ENCODE measurements at places on chromosomes 13 and 19.

DNA sequence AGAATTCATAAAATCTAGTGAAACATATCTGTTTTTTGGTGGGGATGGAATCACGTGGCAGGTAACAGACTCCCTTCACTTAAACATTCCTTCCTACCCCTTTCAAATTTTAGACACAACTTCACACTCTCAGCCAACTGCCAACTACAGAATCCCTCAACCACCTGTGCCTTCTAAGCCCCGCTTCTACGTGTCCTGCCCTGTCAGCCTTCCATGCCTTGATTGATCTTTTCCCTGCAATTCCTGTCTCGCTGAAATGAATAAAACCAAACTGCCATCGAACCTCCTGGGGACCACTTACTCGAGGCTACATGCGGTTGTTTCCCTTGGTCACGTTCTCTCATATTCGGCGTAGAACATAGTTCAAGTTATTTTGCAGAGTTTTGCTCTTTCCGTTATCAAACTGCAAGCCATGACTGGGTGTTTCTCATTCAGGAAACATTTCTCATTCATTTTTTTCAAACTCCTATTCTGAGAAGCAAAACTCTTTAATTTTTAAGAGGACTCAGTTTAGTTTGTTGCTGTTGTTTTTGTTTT, 1.1 kb downstream of the ZNF625 start:
- DNase-seq = no peak

DNA sequence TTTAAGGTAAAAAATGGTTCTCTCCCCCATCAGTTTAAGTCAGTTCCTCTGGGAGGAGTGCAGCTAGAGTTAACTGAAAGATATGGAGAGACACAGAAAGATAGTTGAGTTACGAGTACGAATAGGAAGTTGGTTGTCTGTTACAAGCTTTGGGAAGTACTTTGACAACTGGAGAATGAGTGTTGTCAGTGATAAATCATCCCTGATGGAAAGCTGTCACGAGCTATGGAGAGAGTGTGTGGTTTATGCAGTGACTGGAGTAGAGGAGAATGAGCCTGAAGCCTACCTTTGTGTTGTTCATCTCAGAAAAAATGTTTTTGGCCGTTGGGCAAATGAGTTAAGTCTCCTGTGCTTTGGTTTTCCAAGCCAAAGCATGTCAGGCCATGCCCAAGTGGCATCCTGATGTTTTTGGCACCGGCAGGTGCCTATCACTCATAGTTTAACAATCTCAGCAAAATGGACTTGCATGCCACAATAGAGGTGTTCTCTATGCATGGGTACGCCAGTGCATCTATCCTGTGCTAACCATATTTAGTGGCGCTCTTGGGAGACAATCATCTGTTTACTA, 350.2 kb downstream of the IRS2 start:
- DNase-seq = no peak

DNA sequence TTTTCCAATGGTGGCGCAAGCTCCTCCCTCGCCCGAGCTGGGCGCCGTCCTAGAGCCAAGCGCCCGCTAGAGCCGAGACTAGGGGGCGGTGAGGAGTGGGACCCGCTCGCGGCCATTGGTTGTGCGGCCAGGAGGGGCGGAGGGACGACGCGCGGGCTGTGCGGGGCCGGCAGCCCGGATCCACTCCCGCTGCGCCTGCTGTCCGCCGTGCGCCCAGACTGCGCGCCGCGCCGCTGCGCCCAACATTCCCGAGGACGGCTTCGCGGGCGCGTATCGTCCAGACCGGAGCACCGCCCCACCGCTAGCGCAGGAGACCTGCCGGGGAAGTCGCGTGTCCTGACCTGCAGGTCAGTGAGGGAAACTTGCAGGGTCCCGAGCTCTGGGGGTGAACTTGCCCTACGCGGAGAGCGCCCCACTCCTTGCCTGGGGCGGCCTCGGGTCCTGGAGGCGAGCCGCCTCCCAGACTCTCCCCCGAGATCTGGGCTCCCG, at the start of gene SERTM1:
TSS of gene SERTM1 (plus strand) at position 183 of the 489 bp plus-strand sequence. CDS start 21,059 bp downstream, outside the sequence.
- DNase-seq = peak; percentile 88

DNA sequence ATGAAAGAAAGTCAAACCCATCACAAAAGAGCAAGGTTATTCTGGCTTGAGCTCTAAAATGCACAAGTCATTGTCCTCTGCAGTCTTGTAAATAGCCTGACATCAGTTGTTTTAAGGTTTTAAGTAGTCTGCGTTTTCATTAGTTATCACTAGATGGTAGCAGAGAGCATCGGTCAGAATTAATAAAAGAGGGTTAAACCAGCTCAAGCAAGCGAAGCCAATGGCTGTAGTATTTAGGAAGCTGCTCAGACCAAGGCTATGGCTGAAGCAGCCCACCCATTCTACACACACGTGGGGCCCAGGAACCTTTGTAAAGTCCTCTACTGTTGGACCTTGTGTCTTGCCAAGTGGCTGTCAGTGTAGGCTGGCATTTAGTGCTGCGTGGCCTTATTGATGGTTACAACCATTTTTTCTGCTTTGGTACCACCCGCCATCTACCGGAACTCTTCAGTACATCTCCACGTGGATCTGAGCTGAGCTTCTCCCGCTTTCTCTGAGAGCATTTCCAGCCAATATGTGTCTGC, 13.3 kb upstream of the ZNF57 start:
- no peak for DNase-seq

DNA sequence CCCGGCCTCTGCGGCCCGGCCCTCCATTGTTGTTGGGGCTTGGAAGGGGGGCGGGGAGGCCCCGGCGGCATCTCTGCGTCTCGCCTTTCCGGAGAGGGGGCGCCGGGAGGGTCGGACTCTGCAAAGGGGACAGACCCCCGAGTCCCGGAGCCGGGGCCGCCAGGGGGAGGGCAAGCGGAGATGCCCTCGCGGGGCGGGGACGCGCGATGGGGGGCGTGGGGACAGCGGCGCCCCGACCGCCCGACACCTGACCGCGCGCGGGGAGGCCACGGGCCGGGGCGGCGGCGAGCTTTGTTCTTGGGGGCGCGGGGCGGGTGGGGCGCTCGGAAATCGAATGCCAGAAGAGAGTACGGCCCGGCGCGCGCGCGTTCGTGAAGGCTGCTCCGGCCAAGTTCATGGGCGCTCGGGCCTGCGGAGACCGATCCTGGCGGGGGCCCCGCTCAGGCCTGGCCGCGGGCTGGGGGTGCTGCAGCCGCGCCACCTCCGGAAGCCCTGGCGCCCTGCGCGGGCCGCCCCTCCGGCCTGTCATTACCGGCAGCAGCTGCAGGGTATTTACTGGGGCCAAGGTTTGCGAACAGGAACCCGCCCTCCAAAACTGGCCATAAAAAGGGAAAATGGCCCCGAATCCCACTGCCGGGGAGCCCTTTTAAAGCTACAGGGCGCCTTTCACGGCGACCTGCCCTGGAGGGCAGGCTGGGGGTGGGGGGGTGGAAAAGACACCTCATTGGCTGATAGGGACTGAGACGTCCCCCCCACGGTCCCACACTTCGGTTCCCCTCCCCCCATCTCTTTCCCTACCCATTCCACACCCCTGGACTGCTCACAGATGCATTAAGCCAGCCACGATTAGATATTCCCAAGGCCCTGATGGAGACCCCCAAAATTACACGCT, 11.1 kb upstream of the NANOS3 start:
- no peak for DNase-seq

GRCh38 chr13:40697711-40698110, 31.3 kb upstream of the FOXO1 start:
- no peak for DNase-seq

GRCh38 chr19:21604951-21605476, 99.6 kb downstream of the ZNF429 start:
- no peak for DNase-seq

DNA sequence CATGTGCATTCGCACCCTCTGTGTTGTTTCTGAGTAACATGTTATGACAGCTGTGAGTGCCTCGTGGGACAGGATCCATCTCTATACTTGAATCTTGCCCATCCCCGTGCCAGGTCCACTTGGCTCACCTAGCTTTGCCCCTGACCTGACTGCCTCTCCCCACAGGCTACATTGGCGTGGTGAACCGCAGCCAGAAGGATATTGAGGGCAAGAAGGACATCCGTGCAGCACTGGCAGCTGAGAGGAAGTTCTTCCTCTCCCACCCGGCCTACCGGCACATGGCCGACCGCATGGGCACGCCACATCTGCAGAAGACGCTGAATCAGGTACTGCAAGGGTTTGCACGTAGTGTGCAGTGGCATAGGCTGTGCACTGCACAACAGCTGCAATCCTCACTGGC, 53.2 kb downstream of the TMED1 start:
- DNase-seq = no peak

DNA sequence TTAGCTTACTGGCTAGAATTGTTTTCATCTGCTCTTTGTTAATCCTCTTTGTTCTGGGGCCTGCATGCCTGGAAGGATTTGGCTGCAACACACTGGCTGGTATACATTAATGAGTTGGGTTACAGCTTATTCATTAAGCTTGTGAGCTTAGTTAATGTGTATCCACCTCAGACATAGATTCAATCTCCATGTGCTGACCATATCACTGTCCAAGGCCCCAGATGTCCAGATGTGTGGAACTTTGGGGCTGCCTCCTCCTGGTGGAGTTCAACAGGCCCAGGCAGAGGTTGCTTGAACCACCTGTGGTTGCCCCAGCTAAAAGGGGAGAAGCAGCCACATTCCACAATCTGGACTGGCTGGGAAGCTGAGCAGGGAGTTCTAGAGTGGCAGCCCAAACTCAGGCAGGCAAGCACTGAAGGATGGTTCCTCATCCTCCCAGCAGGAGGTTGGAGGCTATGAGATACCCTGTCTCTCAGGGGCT, 5.4 kb downstream of the DIAPH3 start:
- DNase-seq = peak; percentile 62

GRCh38 chr13:44884076-44884729, 105.1 kb downstream of the NUFIP1 start:
- no peak for DNase-seq

- DNase-seq = peak; percentile 25
Observed at GRCh38 chr19:29326351-29326750, 113.4 kb upstream of the UQCRFS1 start.

GRCh38 chr13:43072394-43072793, 49.0 kb downstream of the DNAJC15 start:
- DNase-seq = no peak

DNA sequence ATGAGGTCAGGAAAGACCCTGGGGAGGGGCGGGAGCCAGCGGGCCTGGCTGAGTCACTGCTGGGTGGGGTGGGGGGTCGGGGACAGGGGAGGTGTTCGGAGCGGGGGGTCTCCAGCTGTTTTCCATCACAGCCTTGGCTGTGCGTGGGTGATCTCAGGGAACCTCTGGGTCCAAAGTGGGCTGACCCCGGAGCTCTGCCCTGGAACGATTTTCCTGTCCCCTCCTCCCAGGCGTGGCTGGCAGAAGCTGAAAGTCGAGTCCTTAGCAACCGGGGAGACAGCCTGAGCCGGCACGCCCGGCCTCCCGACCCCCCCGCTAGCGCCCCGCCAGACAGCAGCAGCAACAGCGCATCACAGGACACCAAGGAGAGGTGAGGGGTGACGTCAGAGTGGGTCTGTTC, 10.6 kb downstream of the TRIP10 start:
- DNase-seq = no peak

GRCh38 chr13:112716461-112716820, 26.6 kb downstream of the ATP11A start:
- no peak for DNase-seq

GRCh38 chr13:69264362-69265334, 843.0 kb upstream of the ATXN8OS start:
- DNase-seq = no peak

DNA sequence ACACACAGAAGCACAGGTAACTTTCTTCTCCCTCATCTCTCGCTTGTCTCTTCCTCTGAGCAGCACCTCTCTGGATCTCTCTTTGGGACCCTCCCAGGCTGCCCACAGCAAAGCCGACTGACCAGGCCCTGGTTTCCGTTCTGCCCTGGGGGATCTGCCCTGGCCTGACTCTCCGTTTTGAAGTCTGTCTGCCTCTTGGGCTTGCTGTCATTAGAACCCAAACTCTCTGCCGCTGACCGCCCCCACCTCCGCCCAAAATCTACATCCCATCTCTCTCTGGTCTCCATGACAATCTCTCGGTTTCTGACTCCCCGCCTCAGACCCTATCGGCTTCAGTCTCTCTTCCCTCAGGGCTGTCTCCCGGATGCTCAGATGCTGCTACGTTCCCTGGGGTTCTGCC, 6.9 kb downstream of the KCNC3 start:
- DNase-seq = no peak

DNA sequence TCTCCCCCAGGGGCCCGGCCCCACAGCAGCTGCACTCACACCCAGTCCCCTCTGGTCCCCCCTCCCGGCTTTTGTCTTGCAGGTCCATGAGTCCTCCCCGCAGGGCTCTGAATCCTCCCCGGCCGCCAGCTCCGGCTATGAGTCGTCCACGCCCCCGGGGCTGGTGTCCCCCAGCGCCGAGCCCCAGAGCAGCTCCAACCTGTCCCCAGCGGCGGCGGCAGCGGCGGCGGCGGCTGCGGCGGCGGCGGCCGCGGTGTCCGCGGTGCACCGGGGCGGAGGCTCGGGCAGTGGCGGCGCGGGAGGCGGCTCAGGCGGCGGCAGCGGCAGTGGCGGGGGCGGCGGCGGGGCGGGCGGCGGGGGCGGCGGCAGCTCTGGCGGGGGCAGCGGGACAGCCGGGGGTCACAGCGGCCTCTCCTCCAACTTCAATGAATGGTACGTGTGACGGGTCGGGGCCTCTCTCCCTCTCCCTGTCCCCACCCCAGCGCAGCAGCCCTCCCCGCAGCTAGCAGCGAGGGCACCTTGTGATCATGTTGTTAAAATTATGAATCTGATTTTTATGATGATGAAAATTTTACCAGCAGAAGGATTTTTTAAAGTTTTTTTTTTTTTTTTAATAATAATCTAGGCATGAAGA, 3.8 kb downstream of the ZIC2 start:
- no peak for DNase-seq

DNA sequence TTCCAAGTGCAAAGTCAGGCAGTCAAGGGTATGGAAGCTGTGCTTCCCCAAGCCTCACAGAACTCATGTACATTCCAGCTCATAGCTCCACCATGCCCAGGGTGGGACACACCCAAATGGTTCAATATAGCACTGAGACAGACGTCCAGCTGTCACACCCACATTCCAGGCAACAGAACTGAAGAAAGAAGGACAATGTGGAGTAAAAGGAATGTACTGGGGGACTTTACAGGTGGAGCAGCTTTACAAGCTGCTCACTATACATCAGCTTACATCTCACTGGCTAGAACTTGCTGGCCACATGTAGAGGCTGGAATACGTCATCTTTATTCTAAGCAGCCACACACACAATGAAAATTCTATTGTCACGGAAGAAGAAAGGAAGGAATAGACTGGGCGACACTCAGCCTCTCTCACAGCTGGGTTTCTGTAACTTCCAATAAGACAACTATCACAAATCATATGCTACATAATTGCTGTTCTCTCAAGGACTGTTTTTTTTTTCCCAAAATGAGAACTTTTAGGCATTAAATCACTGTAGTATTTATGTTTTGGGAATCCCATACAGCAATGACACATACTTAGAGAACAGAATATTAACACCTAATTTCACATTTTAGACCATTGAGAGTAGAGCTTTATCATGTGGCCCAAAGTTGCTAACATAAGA, 86.1 kb downstream of the KLF12 start:
- DNase-seq = no peak

- peak; percentile 73 for DNase-seq
Observed at GRCh38 chr19:49340069-49340864, 5.1 kb downstream of the CD37 start.

All from ecto neural progenitor cell (in vitro differentiated cells).